ENCODE measurements at places on chromosomes 6 and 20. TPM values are rescaled to one million over a fixed set of nuclear protein-coding genes. Genes with fewer than 3 reads are reported as not detected.

GRCh38 chr20:326645-327185 lies 1.4 kb downstream of the SOX12 start:
- no peak for DNase-seq

DNA sequence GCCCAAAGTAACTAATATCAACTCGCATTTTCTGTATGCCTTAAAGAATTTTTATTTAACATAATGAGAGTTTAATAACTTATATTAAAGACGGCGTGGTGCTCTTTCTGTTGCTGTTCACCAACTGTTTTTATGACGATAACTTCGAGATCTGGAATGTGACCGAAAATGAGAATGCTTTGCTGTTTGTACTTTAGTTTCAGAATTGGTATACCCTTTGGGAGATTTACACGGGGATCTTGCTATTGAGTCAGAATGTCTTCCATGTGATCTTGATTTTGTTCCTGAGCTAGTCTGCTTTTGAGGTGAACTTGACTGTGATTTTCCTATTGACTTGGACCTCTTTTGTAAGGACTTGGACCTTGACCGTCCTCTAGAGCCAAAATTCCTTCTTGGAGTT lies 17.9 kb downstream of the PNRC1 start:
- DNase-seq, result no peak

DNA sequence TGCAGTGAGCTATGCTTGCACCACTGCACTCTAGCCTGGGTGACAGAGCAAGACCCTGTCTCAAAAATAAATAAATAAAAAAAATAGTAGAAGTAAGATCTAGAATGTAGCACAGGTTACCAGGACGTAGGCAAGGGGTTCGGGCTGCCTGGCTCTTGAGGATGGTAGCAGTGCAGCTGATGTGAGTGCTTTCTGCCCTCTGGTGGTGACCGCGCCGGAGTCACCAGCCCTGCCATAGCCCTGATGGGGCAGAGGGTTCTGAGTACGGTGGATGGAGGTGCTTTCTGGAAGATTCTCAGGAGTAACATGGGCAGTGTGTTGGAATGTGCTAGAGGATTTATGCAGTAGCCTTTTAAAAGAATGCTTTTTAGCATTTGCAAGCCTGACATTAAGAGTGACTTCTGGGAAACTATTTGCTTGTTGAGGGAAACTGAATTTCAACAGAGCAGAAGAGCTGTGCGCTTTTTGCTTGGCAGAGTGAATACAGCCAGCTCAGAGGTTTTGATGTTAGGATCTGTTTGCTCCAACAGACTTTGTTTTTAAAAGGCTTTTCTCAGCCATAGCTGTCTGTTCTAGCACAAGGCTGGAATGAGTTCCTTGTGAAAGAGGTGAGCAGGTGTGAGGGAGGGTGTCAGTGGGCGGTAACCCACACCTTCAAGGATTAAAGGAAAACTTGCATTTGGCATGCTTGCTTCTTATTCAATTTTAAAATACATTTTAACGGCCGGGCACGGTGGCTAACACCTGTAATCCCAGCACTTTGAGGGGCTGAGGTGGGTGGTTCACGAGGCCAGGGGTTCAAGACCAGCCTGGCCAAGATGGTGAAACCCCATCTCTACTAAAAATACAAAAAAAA lies 65.9 kb downstream of the PTPN1 start:
- peak; percentile 66 for DNase-seq

- DNase-seq, result no peak
Measured at GRCh38 chr6:85464722-85465150, 14.9 kb downstream of the NT5E start.

- no peak for DNase-seq
Measured at GRCh38 chr6:64589961-64590360, 954.4 kb downstream of the PHF3 start.

- no peak for DNase-seq
Measured at GRCh38 chr6:20791074-20791473, 256.8 kb downstream of the CDKAL1 start.

GRCh38 chr20:50320005-50320900 lies 129.6 kb downstream of the CEBPB start:
- no peak for DNase-seq

- DNase-seq, result no peak
Measured at GRCh38 chr6:25014369-25014768, 78.6 kb upstream of the RIPOR2 start.

- no peak for DNase-seq
Measured at GRCh38 chr6:5776104-5776503, 230.6 kb downstream of the NRN1 start.

- no peak for DNase-seq
Measured at GRCh38 chr6:75281653-75282052, 2.9 kb downstream of the TMEM30A start.

- no peak for DNase-seq
Measured at GRCh38 chr6:6466967-6467761, 121.4 kb upstream of the LY86 start.

- DNase-seq, result no peak
Measured at GRCh38 chr6:1594445-1595200, 15.1 kb upstream of the FOXC1 start.

DNA sequence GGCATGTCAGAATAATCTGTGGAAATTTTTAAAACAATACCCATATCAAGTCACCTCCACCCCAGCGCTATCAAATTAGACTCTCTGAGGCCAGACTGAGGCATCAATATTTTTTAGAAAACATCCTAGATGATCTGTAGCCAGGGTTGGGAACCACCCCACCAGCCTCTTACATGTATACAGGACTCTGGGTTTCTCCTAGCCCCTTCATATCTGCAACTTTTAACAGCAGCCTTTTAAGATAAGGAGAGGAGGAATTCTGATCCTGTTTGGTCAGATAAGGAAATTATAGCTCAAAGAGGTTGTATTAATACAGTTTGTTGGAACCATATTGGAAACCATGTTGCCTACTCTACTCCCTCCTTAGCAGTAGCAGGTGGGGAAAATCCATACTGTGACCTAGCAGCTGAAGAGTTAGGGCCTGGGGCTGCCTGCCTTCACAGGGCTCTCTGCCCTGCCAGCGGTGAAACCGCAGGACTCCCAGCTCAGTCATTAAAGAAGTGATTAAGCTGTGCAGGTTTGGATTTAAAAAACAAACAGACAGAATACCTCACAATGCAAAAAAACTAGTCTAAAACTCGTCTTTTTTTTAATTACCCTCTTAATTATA lies 30.0 kb downstream of the BRPF3 start:
- no peak for DNase-seq

GRCh38 chr6:106199331-106199730 lies 113.2 kb downstream of the PRDM1 start:
- DNase-seq, result no peak

GRCh38 chr6:33433001-33433543 lies 13.2 kb downstream of the SYNGAP1 start:
- DNase-seq, result no peak

DNA sequence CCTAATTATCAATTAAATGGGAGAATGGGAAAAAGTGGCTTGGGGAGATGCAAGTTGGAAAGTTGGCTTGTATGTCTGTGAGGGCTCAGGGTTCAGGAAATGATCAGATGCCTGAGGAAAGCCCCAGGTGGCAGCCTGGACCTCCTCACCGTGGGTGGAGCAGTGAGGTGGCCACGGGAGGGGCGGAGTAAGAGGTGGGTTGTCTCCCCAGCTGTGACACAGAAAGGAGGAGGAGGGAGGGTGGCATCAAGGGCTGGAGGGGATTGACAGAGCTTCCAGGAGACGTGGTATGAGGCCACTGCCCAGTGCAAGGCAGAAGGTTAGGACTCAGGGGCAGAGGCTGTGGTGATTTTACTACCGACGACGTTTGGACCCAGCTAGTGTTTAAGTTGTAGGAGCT lies 672.2 kb downstream of the PRKN start:
- no peak for DNase-seq

GRCh38 chr6:133235221-133235620 lies 5.9 kb upstream of the EYA4 start:
- no peak for DNase-seq

DNA sequence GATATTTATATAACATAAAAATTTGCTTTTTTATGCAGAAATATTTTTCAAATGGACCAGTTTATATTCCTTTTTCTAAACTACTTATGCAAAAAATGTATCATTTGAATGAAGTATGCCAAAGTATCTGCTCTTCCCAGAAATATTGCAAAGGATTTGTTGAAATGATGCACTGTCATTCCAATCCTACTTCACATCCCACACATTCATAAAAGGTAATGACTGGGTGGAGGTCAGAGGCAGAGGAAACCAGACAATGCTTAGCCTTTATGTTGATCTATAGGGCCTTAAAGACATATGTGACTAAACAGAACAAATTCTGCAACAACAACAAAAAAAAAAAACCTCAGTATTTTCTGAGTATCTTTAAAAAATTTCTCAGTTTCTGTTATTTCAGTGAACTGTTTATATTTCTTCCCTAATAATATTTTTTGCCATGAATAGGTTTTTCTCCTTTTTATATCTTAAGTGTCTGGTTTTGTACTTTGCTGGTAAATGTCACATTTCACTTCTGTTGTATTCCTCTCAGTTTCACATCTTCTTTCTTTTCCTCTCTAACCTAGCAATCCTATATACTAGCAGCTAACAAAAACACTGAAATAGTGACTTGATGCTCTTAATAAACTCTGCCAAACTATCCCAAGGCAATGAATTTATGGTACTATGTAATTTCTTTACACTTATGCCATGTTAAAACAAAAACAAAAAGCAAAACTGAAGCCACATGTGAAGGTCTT lies 374.1 kb downstream of the BCKDHB start:
- DNase-seq, result no peak

DNA sequence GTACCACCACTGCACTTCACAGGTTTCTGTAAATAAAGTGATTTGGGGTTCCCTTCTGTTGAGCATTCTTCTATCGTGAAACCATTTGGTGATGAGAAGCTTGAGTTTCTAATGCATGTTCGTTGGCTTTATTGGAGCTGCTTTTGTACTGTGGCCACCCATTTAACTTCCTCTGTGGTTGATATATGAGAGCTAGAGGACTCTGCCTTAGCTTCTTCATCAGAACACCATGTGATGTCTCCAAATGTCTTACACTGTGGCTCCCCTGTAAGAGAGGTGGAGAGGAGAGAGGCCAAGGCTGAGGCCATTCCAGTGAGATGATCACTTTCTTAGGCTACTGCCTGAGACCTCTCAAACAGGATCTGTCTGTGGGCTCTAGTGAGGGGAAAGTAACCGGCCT lies 114.5 kb downstream of the SLC16A10 start:
- no peak for DNase-seq

GRCh38 chr6:16511040-16511660 lies 250.1 kb downstream of the ATXN1 start:
- no peak for DNase-seq

GRCh38 chr20:63060057-63060991 lies 53.6 kb upstream of the BHLHE23 start:
- DNase-seq, result no peak

- no peak for DNase-seq
Measured at GRCh38 chr6:145823328-145823944, 8.8 kb upstream of the FBXO30 start.

GRCh38 chr6:105713474-105714118 lies 310.7 kb upstream of the PREP start:
- DNase-seq, result no peak

- no peak for DNase-seq
Measured at GRCh38 chr6:96621983-96622382, 59.1 kb downstream of the FHL5 start.

GRCh38 chr6:75331151-75331550 lies 46.6 kb upstream of the TMEM30A start:
- no peak for DNase-seq

The PRKN gene
- total RNA-seq, result 24.9 TPM

The PRDM13 gene
- total RNA-seq, result not detected

The KCNK16 gene
- total RNA-seq, result not detected

The TGM2 gene
- 1,267 TPM for total RNA-seq

The ESR1 gene
- total RNA-seq, result 3.3 TPM

The KIF13A gene
- 79.6 TPM for total RNA-seq

The BTBD3 gene
- total RNA-seq, result 29.2 TPM

The C6orf120 gene
- total RNA-seq, result 14.6 TPM

The VSX1 gene
- total RNA-seq, result not detected

The OXT gene
- total RNA-seq, result not detected

The CGA gene
- 0.94 TPM for total RNA-seq

The FNDC1 gene
- total RNA-seq, result 0.42 TPM

The TPX2 gene
- total RNA-seq, result 0.67 TPM

The GPLD1 gene
- total RNA-seq, result 1.0 TPM

The RIN2 gene
- 59.6 TPM for total RNA-seq

The IMPG1 gene
- total RNA-seq, result 0.31 TPM
